ENCODE measurements at places on chromosomes 4 and X. TPM values are rescaled to one million over a fixed set of nuclear protein-coding genes. Genes with fewer than 3 reads are reported as not detected.

DNA sequence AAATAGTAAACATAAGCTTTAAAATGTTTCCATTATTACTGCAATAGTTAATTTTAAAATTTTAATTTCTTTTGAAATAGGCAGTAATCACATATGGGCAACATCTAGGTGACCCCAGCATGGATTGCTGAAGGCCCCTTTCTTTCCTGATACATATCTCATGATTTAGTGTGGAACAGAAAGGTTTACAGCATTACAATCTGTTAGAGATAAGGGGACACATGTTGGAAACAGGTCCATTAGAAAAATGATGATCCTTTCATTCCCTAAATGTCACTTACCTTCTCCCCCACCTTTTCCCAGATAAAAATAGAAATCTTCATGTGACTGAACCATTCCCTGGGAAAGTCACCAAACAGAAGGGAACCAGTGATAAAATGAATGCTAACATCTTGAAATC, 90.4 kb downstream of the RASL11B start:
- DNase-seq: no peak

- no peak for DNase-seq
Measured at GRCh38 chr4:138277133-138277532, 35.0 kb upstream of the SLC7A11 start.

- peak; percentile 15 for DNase-seq
Measured at GRCh38 chr4:165151734-165152133, 39.1 kb upstream of the TMEM192 start.

GPR50 gene
- not detected for polyA plus RNA-seq

HADH gene
- 49.3 TPM for polyA plus RNA-seq

GAGE12F gene
- not detected for polyA plus RNA-seq

REPS2 gene
- polyA plus RNA-seq: 2.6 TPM

DNA sequence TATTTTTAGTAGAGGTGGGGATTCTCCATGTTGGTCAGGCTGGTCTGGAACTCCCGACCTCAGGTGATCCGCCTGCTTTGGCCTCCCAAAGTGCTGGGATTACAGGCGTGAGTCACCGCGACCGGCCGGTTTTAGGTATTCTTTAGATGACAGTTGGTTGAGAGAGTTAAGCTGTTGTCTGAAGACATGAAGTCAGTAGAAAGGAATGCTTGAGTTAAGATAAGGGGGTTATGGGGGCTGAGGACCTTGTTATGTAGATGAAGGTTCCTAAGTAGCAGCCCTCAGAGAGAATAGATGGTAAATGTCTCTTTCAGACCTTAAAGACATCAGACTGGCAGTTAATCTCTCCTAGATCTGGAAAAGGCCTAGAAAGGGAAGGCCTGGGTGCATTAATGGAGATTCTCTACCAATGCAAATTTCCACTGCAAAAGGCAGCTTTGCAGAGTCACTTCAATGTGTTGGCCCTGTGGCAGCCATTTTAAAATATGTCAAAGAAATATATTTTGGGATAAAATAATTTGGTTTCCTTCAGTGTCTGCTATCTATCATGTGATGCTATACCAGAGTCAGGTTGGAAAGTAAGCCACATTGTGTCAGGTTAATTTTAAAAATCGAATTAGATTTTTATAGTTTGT, 6.4 kb upstream of the ZNF674 start:
- DNase-seq: no peak

PYURF gene
- 55.4 TPM for polyA plus RNA-seq

- no peak for DNase-seq
Measured at GRCh38 chr4:64889906-64890610, 480.8 kb upstream of the TECRL start.

PNCK gene
- 0.37 TPM for polyA plus RNA-seq

- DNase-seq: no peak
Measured at GRCh38 chr4:24236532-24236931, 346.7 kb upstream of the PPARGC1A start.

GRCh38 chrX:148540671-148541583, 40.5 kb downstream of the AFF2 start:
- DNase-seq: no peak

DNA sequence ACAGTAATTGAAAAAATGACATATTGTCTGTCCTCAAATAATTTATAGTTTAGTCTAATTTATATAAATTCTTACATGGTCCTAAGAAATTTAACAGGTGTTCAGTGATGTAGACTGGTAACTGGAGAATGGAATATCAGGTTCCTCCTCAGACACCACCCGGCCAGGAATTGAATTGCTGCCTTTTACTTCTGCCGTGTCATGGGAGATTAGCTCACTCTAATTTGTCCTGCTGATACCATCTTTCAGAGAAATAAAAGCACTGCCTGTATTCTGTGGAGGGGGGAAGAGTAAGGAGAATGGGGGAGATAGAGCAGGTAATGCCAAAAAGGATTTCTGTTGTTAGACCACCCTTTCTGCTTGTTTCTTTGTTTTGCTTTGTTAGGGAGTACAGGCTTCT, 125.2 kb upstream of the KLHL4 start:
- no peak for DNase-seq

- DNase-seq: no peak
Measured at GRCh38 chr4:167842487-167842886, 249.8 kb upstream of the ANXA10 start.

GRCh38 chr4:113539408-113539807, 222.1 kb downstream of the CAMK2D start:
- peak; percentile 33 for DNase-seq
